Neural progenitor cell (in vitro differentiated cells): ENCODE measurements at places on chromosomes 5 and 9. TPM values are rescaled to one million over a fixed set of nuclear protein-coding genes. Genes with fewer than 3 reads are reported as not detected.

DNA sequence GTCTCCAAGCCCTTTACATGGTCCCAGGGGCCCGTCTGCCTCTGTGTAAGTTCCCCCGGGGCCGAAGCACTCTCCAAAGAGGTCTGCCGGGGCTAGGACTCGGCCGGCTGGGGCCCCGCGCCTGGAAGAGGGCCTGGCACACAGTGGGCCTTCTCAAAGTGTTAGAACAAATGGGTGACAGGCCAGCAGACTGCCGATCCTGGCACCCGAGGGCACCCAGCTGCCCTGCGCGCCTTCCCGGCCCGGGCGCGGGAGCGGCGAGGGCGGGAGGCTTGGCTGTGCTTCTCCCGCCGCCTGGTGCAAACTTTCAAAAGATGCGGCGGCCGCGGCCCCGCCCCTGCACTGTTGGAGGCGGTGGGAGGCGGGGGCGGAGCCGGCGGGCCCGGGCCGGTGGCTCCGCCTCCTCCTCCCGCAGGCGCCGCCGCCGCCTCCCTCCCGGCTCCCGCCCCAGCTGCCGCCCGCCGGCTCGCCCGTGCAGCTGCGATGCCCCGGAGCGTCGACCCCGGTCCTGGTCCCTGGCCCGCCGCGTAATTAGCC lies at the start of gene NEURL1B:
Gene NEURL1B, plus strand, starts transcription at position 442 of the 537 bp plus-strand sequence. CDS start 144 bp downstream, outside the sequence.
- peak; percentile 95 for DNase-seq

The TEK gene
- 12.3 and 14.6 TPM in 2 replicates for total RNA-seq

The MAP1B gene
- total RNA-seq: 84.4 and 247 TPM in 2 replicates

The ECM2 gene
- not detected in 2 replicates for total RNA-seq

DNA sequence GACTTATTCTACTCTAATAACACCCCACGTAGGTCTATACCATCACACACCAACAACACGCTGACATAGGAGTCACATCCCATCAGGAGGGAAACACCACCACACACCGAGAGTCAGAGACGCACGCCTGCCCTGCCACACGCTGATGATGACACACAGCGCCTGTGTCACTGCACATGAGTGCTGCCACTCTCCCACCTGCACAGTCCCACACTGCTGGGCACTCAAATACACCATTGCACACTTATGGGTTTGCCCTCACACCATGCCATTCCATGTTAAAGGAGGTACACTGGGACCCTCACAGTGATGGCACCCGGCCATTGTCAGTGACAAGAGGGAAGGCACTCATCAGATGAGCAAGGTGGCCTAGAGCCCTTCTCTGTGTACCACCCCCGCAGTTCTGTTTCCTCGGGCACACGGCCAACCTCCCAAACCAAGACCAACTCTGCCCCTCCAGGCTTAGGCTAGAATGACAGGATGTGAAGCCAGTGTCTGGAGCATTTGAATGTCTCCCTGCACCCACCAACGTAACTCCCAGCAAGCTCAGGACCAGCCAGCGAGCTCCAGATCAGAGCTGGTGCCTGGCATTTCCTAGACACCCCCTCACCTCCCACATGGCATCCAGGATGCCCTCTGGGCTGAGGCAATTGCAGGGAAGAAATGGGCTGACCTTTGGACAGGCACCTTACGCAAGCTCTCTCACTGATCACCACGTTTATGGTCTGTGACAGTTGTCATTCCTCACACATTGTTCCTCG lies 3.6 kb upstream of the CPLX2 start:
- peak; percentile 67 for DNase-seq

GRCh38 chr9:120151806-120152205 lies 428.2 kb downstream of the CDK5RAP2 start:
- peak; percentile 63 for DNase-seq

GRCh38 chr9:1332156-1332555 lies 282.0 kb downstream of the DMRT2 start:
- no peak for DNase-seq

DNA sequence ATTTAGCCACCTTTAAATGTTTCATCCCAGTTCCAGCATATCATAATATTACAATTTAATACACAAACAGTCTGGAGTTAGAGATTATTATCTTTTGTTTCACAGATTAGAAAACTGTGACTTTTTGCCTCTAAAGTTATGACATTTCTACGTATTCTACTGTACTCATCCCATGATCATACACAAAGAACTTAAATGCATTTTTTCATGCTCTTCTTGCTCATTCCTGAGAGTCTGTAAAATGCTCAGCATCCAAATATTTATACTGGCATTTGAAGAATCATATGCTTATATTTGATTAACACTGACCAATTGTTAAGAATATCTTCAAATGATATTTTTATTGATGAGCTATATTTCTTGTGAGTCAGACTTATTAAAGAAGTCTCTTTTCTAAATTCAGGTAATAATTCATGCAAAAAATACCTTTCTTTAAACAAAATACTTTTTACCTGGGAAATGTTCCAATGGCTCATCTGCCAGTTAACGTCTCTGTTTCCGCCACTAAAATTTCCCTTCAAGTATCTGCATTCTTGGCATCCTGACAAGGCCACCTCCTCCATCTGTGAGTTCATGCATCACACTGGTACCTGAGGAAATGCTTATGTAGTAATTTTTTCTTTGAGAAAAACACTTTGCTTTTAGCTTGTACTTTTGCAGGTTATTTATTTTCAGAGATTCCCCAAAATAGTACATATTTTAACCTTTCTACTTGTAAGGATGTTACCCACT lies 139.6 kb upstream of the RASA1 start:
- no peak for DNase-seq

The INSYN2B gene
- 0.06 and 0.26 TPM in 2 replicates for total RNA-seq

DNA sequence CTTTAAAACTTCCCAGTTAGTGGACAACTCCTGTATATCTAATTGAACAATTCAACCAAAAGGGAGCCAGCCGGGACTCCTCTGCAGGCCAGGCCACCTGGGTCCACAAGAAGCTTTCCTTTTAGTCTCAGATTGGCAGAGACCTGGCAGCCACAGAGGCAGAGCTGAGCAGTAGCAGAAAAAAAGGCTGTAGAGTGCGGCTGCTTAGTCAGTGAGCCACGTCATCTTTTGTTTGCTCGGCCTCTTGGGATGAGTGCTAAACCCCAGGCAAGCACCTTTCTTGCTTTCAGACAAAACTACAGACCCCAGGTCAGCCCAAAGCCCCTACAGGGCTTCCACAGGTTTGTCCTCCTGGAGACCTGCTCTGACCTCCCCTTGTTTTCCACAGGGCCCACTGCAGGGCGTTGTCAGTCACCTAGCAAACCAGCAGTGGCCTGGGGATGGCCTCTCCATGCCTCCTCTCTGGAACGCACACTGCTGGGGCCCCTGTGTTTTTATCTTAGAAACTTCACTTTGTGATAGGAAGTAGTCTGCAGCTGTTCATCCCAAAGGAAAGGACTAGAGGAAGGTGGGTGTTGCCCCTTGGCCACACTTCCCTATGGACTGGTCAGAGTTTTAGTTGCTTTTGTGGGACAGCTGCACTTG lies 49.9 kb downstream of the SHB start:
- DNase-seq: peak; percentile 78

The TMEM215 gene
- total RNA-seq: not detected in 2 replicates

DNA sequence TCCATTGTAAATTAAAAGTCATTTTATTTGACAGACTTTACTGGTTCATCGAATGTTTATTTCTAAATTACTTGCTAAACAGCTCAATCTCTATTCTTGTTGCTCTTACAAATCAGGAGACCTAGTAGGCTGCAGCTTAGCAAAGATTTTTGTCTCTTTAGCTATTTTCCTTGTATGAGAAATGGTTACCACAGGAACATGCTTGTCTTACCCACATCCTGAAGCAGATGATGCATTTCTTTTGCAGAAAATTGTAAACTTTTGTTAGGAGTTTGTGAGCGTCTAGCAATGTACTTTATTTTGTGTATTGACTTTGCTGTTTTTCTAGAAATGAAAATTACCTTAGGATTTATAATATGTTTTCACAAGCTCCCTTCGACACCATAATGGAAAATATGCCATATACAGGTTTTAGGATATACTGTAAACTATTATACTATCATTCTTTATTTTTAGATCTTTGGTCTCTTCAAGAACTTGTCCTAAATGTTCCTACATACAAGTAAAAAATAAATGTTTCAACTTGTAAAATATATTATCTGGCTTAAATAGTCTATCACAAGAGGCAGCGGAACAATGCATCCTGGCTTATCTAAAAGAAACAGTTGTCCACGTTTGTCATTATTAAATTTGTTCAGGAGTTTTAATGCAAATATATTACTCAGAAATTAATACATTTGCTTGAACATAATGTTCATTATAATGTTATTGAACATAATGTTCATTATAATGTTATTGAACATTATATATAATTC lies 54.1 kb downstream of the SPEF2 start:
- DNase-seq: no peak

The NRARP gene
- total RNA-seq: 20.7 and 25.2 TPM in 2 replicates

GRCh38 chr5:141734501-141735229 lies 52.6 kb upstream of the ARAP3 start:
- peak; percentile 90 for DNase-seq
